ENCODE measurements at places on chromosomes 3 and 15.

GRCh38 chr3:12999147-13000140 lies 73.8 kb downstream of the IQSEC1 start:
- DNase-seq = no peak

DNA sequence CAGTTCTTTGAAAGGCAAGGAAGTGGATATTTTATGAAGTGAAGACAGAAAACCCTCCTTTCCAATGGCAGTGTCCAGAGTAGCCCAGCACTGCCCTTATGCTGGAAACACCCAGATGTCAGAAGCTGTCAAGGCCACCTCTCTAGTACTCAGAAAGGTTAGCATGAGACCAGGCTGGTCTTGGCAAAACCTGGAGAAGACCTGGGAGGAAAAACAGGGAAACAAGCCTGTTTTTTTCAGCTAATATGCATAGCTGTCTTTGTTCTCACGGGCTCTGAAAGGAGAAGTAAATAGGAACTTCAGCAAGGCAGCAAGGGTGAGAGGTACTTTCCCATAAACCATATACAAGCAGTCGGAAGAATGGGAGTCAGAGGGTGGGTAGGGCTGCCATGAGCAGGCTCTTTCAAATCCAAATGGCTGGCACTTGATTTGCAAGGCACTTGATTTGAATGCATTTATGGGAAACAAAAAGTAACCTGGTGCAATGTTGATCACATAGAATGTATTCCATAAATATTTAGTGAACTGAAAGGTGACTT lies 55.8 kb downstream of the HEG1 start:
- no peak for DNase-seq

DNA sequence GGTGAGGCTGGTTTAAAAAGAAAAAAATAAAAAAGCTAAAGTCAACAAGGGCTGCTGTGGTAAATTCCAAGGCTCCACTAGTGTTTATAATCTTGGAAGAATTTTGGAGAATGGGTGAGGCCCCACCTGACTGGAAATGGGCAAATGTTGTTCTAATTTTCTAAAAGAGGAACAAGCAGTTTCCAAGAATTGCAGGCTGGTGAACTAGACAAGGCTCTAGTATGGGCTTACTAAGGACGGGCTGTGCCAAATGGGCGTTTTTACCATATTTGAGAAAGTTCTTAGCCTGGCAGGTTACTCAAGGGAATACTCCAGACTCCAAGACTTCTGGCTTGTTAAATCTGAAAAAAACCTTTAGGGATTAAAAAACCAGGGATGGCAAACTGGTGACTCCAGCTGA lies 67.0 kb upstream of the ABHD2 start:
- DNase-seq = no peak

- DNase-seq = peak; percentile 49
Measured at GRCh38 chr15:38696109-38696727, 131.6 kb upstream of the RASGRP1 start.

Measured in stimulated activated CD8-positive, alpha-beta memory T cell treated with anti-CD3 and anti-CD28 coated beads, Interleukin-7, amount 100 ng/mL, for 1 hour (primary cell).